Stimulated activated CD8-positive, alpha-beta memory T cell treated with anti-CD3 and anti-CD28 coated beads, Interleukin-4, amount 100 ng/mL, for 1 hour (primary cell): ENCODE measurements at places on chromosomes 4 and X.

DNA sequence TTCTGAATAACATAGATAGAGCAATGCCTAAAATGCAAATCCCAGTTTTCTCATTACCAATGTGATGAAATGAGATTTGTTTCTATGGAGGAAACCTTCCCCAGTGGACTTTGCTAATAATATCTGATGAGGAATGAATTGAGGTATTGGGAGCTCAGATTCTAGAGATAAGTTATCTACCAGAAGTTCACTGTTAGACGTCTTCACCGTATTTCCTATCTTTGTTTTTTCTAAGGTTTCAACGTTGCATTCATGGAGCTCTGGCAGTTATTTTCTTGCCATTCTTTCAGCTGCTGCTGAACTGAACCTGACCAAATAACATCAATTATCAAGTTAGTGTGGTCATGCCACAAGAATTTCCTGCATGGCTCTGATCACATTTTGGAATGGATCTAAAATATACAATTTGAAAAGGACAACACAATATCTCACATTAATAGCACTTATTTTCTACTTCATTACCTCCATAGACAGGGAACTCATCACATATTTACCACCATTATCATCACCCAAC is 511.8 kb upstream of the LCORL start:
- DNase-seq: no peak

DNA sequence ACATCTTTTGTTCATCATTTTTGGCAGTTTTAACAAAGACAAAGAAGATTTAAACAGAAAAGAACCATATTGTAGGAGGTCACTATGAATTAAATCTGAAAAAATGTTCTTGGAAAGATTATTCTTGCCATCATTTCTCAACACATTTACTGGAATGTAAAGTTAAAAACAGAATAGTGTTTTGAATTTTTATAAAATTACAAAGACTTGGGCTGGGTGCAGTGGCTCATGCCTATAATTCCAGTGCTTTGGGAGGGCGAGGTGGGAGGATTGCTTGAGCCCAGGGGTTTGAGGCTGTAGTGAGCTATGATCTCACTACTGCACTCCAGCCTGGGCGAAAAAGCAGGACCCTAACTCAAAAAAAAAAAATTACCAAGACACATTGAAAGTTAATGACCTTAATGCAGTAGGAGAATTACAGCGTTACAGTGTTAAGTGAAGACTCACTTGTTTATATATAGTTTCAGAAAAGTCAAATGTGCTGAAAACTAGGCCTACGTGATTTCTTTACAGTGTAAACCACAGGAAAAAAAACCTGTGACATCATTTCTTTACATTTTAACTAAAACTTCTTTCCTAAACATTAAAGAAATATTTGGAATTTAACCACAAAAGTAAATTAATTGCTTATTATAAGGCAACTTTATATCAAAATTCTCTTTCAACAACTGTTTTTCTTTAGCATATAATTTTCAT is 7.9 kb downstream of the FAM13A start:
- no peak for DNase-seq

- no peak for DNase-seq
Observed at GRCh38 chr4:26308568-26308967, 12.2 kb upstream of the RBPJ start.

GRCh38 chrX:151727346-151727745 is 7.2 kb upstream of the CNGA2 start:
- no peak for DNase-seq

DNA sequence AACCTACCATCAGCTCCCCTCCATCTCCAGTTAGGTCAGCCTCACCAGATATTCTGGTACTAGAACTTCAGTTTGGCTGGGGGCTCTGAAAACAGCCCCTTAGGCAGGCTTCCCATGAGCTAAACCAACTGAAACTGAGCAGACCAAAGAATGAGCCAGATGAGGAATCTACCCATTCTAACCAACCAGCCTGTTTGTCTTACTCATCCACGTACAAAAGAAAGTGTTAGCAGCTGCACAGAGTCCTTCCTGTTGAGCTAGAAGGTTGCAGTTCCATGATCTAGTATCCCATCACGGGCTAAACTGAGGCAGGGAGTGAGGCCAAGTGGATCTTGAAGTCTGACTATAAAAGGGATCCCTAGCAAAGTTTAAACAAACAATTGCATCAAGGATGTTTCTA is 17.5 kb downstream of the MAGEA9B start:
- DNase-seq: no peak

DNA sequence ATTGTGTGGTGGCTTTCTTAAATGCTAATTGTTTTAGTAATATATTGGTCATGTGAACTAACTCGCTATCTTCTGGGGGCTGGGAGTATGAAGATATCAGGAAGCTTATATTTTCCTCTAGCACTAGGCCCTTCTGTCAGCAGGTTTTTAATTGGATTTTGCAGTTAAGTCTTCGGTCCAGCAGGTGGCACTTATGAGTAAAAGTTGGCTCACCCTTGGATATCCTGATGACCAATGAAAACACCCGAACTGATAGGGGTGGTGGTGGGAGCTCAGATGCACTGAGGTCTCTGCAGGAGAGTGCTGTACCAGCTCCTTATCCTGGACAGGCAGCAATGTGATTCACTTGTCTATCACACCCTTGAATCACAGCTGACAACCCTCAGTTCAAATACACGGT is 1365.8 kb upstream of the DIAPH2 start:
- no peak for DNase-seq

DNA sequence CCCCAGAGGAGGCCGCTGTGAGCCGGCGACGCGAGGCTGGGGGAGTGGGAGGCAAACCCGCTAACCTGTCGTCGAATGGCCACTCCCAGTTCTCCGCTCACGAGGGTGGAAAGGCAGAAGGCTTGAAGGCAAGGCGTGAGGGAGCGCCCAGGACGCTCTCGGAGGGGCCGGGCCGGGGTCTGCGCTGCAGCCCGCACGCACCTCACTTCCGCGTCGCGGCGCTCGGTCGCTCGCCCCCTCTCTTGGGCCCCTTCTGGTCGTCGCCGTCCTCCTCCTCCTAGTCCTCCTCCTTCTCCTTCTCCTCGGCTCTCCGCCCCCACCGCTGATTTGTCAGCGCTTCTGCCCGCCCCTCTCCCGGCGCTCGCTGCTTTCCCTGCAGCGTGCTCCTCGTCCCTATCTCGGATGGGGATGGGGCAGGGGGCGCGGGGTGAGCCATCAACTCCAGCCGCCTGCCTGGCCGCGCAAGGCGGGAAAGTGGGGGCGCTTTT is at the start of gene SNCA:
Gene SNCA (minus strand): TSS at position 265 of the 488 bp plus-strand sequence. CDS start 1,494 bp downstream, outside the sequence.
- no peak for DNase-seq

- no peak for DNase-seq
Observed at GRCh38 chrX:3370656-3371055, 24.2 kb upstream of the MXRA5 start.

DNA sequence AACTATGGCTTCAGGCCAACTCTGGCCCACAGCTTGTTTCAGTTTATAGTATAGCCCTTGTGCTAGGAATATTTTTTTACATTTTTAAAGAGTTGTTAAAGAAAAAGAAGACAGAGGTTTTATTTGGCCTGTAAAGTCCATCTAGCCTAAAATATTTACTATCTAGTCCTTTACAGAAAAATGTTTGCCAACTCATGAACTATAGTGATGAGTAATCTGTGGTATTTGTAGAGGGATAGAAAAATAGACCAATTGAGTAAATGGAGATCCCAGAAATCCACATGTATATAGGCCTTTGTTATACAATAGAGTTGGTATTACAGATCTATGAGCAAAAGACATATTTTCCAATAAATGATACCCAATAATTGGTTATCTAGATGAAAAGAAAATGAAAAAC is 288.7 kb downstream of the PRDM5 start:
- no peak for DNase-seq

- no peak for DNase-seq
Observed at GRCh38 chrX:25860322-25860721, 277.8 kb upstream of the MAGEB18 start.

DNA sequence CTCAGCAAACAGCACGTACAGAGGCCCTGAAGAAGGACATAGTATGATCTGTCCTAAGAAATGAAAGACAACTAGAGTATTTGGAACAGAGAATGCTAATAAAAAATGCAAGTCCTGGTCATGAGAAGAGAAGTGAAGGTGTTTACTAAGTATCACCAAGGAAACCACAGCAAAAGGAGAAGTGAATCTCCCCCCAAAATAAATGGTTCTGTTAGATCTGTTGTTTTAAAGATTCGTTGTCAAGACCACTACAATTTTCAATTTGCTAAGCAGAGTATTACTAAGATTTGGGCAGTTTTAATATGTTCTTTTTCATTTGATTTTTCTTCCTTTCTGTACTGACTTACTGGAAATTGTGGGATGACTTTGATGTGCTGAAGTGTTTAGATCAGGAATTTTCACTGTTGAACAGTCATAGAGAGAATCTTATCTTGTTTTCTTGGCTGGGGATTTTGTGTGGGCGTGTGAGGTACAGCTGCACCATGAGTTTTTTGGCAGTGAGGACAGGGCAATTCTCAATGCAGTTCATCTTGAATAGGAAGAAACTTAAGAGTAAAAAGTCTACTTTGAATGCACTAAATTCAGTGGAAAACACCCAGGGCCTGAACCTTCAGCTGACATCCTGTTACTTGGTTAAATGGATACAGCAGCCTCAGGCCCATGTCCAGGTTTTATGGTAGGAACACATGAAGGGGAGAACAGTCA is 132.2 kb downstream of the STIM2 start:
- DNase-seq: no peak

DNA sequence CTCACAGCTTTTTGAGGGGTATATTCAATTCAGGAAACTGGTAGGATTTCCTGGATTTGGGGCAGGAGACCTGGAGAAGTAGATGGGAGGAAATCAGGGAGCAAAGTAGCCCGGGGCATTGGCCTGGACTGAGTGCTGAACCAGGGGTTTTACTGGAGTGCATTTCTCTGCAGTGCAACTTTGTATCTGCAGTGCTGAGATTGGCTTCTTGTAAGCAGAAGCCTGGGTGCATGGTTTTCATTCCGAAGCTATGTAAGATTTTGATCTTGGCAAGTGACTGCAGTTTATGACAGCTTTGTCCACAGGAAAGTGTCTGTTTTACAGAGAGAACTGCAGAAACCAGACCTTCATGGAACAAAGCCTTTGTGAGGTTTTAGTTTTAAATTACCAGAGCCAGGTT is 158.3 kb downstream of the SPCS3 start:
- DNase-seq: no peak

DNA sequence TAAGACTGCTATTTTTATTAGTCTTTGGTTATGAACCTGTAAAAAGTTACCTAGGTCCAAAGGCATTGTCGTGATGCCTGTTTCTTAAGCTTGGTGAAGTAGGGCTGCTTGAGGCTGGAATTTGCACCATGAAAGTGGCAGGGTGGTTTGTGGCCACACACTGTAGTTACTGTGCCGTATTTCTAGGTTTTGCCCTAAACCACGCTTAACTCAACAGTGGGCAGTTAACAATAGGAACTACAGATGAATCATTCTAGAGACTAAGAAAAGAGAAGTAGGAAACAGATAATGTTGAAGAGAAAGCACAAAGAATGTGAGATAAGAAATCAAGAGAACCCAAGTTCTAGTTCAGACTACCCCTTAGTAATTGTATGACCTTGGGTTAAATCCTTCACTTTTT is 11.5 kb downstream of the ETNPPL start:
- DNase-seq: no peak

DNA sequence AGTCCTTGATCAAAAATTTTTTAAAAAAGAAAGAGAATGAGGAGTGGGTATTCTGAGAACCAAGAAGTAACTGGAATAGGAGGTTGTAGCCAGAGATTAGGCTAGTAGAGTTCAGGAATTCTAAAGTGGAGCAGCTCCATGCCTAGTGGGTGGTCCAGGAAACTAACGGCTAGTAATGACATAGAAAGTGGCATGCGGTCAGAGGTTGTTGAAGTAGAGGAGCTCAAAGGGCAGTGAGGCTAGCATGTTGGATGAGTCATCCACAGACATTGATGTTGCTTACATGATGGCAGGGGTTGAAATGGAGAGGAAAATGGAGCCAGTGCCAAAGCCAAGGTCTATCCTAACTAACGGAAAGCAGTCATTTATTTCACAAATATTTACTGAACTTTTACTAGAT is 42.1 kb downstream of the TEX13B start:
- DNase-seq: no peak

DNA sequence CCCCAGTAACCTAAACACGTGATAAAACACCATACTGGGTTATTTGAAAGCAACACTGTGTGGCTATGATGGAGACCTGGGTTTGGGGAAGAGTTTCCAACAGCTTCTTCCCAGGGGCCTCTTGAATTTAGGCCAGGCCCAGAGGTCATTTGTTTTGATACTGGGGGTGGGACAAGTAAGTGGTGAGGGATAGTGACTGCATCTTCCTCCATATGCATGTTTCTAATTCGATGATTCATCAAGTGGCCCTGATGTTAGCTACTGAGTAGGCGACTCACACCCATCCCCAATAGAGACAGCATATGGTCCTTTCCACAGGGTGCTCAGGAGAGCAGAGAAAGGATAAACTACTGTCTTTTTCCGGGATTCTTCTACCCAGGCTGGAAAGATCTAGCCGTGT is 2.7 kb downstream of the NDP start:
- no peak for DNase-seq

GRCh38 chrX:149630681-149631233 is 835 bp downstream of the TMEM185A start:
- no peak for DNase-seq

DNA sequence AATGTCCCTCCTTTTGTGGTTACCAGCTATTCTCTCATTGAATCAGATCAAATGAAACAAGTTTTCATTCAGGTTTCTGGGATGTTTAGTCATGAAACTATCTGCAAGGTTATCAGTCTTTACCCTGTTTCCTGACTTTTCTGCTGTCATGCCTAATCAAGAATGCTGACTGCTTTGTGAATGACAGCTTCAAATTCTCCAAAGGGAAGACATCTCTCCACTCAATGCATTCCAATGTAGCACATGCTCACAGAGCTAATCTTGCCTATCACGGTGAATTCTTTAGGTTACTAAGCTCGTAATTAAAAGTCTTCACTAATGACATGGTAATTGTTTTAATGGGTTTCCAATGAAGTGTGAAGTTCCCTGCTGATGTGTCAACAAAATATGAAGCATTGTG is 1068.5 kb downstream of the PCDH7 start:
- DNase-seq: no peak

DNA sequence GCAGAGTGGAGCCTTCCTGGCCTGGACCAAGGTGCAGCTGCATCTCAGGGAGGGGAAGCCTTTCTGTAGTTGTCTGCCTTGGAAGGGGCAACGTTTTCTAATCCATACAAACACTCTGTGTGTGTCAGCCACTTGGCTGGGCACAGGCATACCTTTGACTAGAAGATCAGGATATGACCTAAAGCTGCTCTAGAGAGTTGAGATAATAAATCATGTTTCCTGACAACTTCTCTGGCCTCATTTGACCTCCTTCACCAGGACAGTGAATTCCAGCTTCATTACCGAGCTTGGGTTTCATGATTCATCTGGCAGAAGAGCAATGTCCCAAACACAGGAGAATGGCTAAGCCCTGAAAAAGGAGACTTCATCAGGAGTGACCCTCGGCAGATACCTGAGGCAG is 89.6 kb upstream of the KIT start:
- no peak for DNase-seq

- no peak for DNase-seq
Observed at GRCh38 chr4:53905941-53906377, 158.4 kb downstream of the CHIC2 start.

DNA sequence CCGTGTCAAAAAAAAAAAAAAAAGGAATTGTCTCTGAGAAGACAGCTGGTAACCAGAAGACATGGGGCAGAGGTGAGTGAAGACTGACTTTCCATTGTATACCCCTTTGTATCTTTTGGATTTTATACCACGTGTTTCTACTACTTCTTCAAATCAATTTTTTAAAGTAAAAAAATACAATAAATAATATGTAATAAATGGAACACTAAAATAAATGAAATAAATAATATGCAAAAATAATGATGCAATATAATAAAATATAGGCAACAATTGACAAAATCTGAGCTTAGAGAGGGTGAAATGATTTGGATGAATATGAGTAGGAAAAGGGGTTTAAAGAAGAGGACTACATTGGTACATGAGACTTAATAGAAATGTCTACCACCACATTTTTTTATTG is 155.8 kb downstream of the IL15 start:
- no peak for DNase-seq
